ENCODE measurements at places on chromosomes 2 and 18.
A peak's percentile ranks its signal among the peaks of the same experiment; 100 is the strongest.

DNA sequence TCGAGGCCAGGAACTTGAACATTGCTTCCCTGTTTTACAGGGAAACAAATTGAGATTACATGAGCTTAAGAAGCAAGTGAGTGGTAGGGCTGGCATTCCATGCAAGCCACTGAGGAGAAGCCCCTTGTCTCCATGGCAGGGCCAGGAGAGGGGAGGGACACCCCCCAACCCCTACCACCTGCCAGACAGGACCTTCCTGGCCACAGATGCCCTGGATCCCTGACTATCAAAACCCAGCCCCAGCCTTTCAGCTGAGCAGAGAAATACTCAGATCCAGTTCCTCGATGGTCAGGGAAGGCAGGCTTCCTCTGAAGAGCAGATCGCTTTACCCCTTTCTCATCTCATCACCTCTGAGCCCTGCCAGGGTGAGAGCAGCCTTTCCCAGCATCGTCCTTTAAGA lies 53.8 kb upstream of the ALPP start:
- DNase-seq: no peak

- DNase-seq: no peak
Measured at GRCh38 chr18:23178661-23179081, 43.4 kb downstream of the CABLES1 start.

GRCh38 chr18:2880473-2880872 lies 33.7 kb downstream of the EMILIN2 start:
- DNase-seq: no peak

DNA sequence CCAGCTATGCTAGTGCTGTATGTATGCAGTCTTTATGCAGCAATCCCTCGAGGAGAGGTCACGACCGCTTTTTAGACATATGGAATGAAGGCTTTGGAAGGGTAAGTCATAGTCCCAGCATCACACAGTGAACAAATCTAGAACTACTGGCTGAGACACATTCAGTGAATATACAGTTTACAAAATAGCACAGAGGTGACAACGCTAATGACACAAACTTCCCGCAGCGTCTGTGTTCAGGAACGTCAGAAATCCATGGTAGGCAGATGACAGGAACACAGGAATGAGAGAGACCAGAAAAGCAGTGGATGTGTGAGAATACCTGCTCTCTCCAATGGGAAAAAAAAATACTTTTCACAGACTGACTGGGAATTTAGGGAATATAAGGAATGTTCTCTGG lies 29.6 kb downstream of the CABYR start:
- DNase-seq: no peak

DNA sequence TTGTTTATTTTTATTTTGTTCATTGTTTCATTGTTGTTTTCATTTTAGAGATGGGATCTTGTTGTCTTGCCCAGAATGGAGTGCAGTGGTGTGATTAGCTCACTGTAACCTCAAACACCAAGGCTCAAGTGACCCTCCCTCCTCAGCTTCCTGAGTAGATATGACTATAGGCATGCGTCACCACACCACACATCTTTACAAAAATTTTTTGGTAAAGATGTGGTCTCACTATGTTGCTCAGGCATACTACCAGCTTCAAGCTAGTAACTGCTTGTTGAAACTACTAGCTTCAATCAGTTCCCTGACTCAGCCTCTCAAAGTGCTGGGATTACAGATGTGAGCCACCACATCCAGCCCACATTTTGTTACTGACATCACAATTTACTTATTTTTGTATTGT lies 14.8 kb downstream of the FAM237A start:
- DNase-seq: no peak

GRCh38 chr2:37052600-37053332 lies 31.4 kb downstream of the HEATR5B start:
- no peak for DNase-seq

- DNase-seq: no peak
Measured at GRCh38 chr2:121338281-121338680, 53.3 kb upstream of the TFCP2L1 start.

DNA sequence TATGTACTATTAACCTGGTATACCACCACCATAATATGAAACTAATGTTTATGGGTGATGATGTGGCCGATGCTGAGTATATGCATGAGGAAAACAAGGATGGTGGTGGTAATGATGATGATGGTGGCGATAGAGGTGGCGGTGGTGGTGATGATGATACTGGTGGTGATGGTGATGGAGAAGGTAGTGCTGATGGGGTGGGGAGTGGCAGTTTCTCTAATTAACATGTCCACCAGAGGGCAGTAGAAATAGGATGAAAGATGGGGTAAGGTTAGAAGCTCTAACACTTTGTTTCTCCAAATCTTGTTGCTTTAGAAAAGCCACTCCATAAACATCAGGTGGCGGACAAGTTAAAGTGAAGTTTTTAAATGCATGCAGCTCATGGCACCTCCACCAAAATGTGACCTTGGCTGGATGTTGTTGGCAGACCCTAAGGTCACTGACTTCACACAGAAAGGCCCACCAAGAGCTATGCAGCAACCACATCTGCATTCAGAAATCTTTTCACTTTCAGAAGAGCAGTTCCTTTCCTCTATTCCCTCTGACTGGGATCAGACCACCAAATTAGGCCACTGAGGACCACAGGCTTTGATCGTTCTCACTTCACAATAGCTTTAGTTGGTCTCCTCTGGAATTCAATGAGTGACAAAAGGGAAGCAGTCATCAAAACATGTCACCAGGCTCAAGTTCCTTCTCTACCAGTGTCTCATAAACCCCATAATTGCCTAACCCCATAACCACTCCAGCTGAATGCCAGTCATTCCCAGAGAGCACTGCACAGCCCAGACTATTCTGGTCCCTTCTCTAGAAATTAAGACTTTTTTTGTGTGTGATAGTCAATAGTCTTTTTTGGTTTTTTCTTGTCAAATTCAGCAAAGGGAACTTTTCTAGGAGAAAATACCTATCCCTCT lies 7.5 kb upstream of the BCL11A start:
- no peak for DNase-seq

GRCh38 chr18:79466591-79466990 lies 70.9 kb downstream of the NFATC1 start:
- DNase-seq: no peak

- DNase-seq: no peak
Measured at GRCh38 chr18:8749492-8749891, 44.1 kb downstream of the MTCL1 start.

- DNase-seq: no peak
Measured at GRCh38 chr18:79424008-79424565, 28.4 kb downstream of the NFATC1 start.

DNA sequence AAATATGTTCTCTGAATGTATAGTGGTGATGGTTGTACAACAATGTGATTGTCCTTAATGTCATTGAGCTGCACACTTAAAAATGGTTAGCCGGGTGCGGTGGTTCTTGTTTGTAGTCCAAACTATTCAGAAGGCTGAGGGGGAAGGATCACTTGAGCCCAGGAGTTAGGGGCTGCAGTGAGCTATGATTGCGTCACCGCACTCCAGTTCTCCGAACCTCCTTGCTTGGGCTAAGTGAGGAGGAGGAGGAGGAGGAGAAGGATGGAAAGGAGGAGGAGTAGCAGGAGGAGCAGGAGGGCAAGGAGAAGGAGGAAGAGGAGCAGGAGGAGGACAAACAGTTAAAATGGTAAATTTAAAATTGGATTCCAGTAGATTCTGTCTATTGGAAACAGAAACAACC lies 10.5 kb downstream of the SLC14A1 start:
- no peak for DNase-seq

- no peak for DNase-seq
Measured at GRCh38 chr18:55144193-55144930, 185.1 kb upstream of the CCDC68 start.

GRCh38 chr2:63189026-63189425 lies 138.4 kb downstream of the OTX1 start:
- no peak for DNase-seq

- no peak for DNase-seq
Measured at GRCh38 chr2:2756886-2757285, 425.8 kb upstream of the MYT1L start.

- DNase-seq: no peak
Measured at GRCh38 chr2:79782576-79783452, 270.0 kb downstream of the CTNNA2 start.

DNA sequence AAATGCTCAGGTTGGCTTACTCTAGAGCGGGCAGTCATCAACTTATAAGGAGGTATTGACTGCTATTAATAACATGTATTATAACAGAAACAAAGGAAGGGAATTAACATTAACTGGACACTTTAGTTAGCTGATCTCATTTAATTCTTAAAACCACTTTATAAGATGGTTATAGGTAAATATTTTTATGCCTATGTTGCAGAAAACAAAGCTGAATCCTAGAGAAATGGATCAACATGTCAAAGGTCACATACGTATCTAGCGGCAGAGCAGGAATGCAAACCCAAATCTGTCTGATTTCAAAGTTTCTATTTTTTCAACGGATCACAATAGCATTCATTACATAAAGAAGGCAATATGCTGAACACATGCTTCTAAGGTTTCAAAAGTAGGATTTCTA lies 200.0 kb downstream of the PDE1A start:
- no peak for DNase-seq

DNA sequence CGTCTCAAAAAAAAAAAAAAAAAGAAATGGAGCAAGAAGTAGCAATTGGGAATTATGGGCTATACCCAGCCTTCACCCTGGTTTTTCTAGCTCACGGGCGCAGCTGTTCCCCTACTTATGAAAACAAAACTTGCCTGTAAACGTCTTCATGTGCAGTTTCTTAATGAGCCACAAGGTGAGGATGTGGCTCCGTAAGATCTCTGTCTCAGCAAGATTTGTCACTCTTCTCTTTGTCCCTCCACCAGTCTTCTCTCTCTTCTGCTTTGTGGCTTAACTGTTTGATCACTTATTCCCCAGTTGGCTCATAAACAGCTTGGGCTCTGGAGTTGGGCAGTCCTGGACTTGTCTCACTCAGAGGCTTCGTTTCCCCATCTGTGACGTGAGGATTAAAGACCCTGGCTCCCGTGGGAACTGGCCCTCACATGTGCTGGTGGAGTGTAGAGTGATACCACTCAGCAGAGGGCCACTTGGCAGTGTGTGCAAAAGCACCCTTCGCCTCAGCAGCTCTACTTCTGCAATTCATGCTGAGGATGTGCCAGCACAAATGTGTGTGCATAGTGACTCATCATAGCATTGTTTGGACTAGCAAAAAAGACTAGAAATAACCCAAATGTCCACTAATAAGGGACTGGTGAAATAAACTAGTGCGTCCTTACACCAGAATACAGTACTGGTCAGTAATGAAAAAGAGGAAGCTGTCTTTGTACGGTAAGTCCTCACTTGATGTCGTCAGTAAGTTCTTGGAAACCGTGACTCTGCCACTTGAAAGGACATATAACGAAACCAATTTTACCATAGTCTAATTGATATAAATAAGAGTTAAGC lies 8.7 kb downstream of the CEP68 start:
- DNase-seq: peak; percentile 19

- DNase-seq: no peak
Measured at GRCh38 chr18:11268741-11269233, 119.4 kb upstream of the PIEZO2 start.

- DNase-seq: no peak
Measured at GRCh38 chr2:239946562-239946863, 78.6 kb downstream of the NDUFA10 start.
